ENCODE measurements at places on chromosomes 6 and 20.

- DNase-seq, result peak; percentile 5
Observed at GRCh38 chr6:138349891-138350290, 27.8 kb upstream of the SMIM28 start.

DNA sequence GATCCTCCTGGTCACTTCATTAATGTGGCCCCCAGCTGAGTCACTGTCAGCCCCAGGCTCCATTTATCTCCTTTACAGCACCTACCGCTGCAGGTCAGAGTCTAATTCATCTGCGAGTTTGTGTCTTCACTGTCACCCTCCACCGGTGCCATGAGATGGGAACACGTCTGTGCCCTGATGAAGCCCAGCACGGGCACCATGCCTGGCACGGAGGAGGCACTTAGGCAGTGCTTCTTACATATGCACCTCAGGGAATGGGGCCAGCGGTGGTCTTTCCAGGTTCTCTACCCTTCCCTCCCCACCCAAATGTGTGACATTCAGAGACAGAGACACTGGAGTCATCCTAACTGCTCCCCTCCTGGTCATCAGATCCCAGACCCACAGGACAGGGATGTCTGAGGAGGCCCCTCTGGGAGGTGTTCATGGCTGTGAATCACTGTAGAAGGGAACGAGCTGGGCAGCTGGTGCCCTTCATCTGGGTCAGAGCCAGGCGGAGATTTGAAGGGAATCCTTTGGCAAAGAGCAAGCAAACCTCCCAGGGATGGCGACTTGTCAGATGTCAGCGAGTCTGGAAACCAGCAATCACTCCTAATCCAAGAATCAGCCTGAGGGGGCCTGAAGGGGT is 364.6 kb downstream of the PREX1 start:
- no peak for DNase-seq

- no peak for DNase-seq
Observed at GRCh38 chr6:71326611-71327010, 38.0 kb downstream of the OGFRL1 start.

DNA sequence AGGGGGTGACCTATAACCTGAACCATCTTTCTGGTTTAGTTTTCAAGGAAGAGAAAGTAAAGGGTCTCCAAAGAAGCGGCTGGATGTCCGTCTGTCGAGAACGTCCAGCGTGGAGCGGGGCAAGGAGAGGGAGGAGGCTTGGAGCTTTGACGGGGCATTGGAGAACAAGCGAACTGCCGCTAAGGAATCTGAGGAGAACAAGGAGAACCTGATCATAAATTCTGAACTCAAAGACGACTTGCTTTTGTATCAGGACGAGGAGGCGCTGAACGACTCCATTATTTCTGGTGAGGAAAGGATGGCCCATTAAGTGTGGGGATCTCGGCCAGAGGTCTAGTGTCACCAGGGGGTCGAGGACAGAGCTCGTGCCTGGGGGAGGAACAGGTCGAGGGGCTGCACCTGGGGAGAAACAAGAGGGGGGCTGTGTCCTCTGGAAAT is 159.2 kb downstream of the SYCP2 start:
- DNase-seq, result no peak

GRCh38 chr6:72963946-72964345 is 261.4 kb downstream of the KHDC1L start:
- no peak for DNase-seq

GRCh38 chr20:49985157-49985556 is 2.4 kb downstream of the SNAI1 start:
- no peak for DNase-seq

GRCh38 chr20:58822748-58823730 is 27.7 kb downstream of the GNAS-AS1 start:
- no peak for DNase-seq

GRCh38 chr6:131851049-131851769 is 43.4 kb downstream of the ENPP1 start:
- no peak for DNase-seq

DNA sequence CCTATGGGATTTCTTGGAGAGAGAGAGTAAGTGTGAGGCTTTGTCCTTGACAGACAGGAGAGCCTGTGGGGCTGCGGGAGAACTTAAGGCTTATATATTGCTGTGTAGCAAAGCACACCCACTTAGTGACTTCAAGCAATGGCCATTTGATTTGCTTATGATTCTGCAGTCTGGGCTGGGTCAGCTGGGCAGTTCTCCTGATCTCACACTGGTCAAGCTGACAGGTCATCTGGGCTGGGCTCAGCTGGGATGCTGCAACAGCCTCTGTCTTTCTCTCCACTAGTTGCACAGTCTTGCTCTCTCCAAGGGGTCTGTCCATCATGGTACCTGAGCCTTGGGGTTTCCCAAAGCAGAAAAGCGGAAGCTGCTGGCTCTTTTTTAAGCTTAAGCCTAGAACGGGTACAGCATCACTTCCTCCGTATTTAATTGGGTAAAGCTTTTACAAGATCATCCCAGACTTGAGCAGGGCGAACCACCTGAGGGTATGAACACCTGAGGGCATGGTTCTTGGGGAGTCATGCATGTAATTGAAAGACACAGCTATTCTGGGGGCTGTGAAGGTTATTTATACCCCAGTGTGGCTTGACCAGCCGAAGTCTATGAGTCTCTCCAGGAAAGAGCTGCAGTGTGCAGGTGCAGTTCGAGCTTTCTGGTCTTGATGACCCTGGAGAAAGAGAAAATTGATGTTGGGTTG is 13.3 kb upstream of the GGTLC1 start:
- DNase-seq, result no peak

GRCh38 chr6:33670971-33671743 is 40.3 kb downstream of the UQCC2 start:
- no peak for DNase-seq

- no peak for DNase-seq
Observed at GRCh38 chr20:41183391-41183790, 46.0 kb downstream of the PLCG1 start.

DNA sequence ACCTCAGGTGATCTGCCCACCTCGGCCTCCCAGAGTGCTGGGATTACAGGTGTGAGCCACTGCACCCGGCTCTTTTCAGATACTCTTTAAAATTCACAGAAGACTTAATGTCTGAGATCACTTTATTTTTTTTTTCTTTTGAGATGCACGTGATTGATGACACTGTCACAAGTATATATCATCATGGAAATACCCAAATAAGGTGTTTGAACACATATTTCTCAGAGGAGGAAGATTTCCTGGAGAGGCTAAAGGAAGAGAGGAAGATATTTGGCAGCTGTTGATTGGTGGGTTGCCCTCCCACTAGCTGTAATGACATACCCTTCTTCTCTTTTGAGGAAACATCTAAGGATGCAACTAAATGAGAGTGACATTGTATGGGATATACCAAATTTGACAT is 225.9 kb upstream of the CITED2 start:
- DNase-seq, result no peak

DNA sequence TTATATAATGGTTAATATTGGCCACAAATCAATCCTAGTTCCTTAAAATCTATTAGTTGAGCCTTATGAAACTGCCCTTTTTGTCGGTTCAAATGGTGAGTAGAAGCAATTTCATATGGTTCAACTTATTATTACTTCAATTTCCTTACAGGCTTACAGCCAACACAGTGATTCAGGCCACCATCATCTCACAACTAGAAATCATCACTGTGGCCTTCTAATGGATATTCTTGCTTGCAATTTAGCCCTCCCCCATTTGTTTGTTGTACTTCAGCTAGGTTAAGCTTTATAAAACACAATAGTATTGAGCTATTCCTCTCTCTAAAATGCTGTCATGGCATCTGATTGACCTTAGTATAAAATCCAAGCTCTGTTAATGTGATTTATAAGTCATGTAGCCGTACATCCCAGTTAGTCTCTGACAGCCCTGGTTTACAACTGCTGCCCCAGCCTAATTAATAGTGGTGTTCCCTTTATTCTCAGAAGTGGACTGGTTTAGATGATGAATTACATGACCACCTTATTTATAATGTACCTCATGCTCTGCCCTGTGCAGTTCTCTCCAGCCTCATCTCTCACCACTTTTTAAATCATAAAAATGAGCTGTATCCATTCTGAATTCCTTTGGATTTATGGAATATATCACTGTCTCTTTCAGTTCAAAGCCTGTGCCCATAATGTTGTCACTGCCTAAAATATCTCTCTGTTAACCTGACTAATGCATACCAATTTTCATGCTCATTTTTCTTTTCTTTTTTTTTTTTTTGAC is 36.7 kb downstream of the LAMA2 start:
- DNase-seq, result peak; percentile 38
